Stimulated activated CD8-positive, alpha-beta memory T cell treated with anti-CD3 and anti-CD28 coated beads, Interleukin-7, amount 100 ng/mL, for 1 hour (primary cell): ENCODE measurements at places on chromosomes 6 and 20.

DNA sequence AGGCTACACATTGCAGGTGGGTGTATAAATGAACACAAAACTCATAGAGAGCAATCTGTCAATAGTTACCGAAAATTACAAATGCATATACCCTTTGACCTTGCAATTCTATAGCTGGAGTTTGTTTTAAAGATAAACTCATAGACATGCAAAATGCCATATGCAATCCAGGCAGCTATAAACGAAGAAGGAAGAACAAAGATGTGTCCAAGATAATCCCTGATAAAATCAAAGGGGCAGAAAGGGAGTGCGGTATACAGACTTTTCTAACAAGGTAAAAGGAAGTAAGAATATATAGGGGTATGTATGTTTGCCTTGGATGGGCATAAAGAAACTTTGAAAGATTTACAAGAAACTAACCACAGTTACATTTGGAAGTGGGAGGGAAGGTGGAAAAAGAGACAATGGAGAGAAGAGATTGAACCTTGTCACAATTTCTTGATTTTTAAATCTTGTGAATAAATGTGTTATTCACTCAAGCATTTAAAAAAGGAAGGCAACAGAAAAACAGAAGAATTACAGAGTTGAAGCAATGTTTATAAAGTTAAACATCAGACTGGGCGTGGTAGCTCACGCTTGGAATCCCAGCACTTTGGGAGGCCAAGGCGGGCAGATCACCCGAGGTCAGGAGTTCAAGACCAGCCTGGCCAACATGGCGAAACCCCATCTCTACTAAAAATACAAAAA lies 29.9 kb downstream of the FAM8A1 start:
- no peak for DNase-seq

DNA sequence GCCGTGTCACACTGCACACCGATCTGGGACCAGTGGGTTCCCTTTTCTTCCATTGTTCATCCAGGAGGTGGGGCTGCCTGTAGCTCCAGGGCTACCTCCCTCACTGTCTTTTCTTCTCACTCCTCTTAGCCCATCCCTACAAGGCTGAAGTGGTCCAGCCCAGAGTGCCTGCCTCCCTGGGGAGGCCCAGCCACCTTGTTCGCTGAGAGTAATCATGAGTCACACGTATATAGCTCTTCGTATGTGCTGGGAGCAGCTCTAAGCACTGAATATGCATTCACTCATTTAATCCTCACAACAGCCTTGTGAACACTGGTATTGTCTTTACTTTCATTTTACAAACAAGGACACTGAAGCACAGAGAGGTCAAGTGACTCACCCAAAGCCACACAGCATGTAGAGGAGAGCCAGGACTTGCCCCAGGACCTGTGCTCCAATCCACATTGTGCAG lies 14.7 kb upstream of the CCDC167 start:
- no peak for DNase-seq

GRCh38 chr6:161195386-161195785 lies 78.5 kb downstream of the AGPAT4 start:
- DNase-seq = no peak

- no peak for DNase-seq
These were observed 24.5 kb downstream of the ARFGEF2 start for GRCh38 chr20:48945840-48946514.

DNA sequence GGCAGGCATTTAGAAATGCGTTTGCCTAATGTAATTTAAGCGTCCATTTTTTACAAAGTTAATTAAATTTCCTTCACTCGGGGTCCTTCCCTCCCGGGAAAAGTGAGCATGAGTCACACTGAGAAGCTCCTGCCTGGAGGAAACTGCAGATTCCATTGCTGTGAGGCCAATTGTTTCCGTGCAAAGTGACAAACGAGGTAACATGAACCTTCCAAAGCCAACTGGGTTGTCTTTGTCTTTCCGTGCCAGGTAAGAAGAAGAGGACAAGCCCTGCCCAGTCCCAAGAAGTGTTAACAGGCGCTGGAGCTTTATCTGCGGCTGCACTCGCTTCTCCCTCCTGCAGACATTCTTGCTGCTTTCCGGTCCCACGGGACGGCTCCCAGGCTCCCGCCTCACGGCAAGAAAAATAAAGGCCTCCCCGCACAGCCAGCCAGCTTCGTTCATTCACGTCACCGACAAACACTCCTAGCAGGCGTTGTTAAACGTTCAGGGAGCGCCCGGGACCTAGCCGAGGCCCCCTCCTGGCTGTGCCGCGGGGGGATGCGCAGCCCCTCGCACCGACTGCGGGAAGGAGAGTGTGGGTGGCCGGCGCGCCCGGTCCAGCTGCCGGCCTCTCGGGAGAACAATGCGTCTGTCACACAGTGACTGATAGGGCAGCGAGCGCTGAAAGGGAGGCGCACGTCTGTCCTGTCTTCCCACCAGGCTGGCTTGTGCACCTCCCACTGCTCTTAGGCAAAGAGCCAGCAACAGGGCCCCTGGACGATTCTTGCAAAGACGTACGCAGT lies 61.5 kb upstream of the HDDC2 start:
- DNase-seq = no peak

- no peak for DNase-seq
These were observed 365.8 kb upstream of the HSF2 start for GRCh38 chr6:122033564-122034181.

DNA sequence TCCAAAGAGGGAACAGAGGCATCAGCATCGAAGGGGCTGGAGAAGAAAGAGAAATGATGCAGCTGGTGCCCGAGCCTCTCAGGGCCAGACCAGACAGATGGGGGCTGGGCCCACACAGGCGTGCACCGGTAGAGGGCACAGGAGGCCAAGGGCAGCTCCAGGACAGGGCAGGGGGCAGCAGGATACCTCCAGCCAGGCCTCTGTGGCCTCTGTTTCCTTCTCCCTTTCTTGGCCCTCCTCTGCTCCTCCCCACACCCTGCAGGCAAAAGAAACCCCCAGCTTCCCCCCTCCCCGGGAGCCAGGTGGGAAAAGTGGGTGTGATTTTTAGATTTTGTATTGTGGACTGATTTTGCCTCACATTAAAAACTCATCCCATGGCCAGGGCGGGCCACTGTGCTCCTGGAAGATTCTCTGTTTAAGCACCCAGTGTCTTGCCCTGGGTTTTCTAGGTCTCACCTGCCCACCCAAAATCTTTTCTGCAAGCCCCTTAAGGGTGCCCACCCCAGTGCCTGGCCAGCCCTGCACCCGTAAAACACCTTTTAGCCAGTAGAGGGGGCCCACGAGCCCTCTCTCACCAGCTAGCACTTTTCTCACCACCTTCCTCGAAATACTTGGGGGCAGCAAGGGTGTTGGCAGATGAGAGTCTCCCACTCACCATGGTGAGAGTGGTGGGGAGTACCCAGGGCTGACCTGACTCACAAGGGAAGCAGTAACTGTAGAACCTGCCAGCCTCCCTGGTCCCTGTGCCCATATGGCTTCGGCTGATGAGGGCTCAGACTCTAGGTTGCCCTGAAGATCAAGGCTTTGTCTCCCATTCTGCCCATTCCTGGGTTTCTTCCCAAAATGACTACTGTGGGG lies 35.7 kb upstream of the ID1 start:
- DNase-seq = peak; percentile 37

DNA sequence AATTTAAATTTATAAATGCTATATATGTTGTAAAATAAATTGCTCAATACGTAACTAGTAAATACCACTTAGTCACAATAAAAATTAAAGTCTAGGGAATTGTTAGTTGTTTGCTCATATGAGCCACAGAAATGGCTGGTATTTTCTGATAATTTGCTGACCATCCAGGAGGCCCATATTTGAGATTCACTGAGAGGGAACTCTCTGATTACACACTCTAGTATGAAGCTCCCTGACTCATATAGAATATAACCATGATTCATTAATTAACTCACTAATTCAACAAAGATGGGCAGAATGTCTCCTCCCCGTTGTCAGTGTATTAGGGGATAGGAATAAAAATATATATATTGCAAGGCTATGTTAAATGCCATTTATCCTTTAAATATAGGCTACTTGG lies 46.6 kb upstream of the TMEM30A start:
- no peak for DNase-seq

- no peak for DNase-seq
These were observed 155.7 kb upstream of the JARID2 start for GRCh38 chr6:15090145-15090579.
